Hematopoietic multipotent progenitor cell treated with erythropoietin and hydrocortisone succinate and interleukin-3 and kit ligand, for 17 days (in vitro differentiated cells): ENCODE measurements at places on chromosomes 1 and 21.

DNA sequence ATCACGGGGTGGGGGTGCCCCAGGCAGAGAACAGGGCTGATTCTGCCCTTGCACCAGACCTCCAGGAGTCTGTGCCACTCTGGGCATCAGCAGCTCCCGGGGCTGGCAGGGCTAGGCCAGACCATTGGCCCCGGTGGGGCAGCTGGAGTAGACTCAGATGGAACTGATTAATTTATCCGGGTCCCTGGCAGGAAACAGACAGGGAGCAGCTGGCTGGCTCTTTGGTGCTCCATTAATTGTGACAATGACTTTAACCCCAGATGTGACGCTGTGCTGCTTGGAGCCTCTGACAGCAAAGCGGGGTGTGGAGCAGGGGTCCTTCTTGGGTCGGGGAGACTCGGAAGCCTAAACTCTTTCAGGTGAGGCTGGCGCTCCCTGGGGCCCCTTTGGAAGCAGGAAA lies 9.5 kb downstream of the EPHA8 start:
- DNase-seq = no peak

DNA sequence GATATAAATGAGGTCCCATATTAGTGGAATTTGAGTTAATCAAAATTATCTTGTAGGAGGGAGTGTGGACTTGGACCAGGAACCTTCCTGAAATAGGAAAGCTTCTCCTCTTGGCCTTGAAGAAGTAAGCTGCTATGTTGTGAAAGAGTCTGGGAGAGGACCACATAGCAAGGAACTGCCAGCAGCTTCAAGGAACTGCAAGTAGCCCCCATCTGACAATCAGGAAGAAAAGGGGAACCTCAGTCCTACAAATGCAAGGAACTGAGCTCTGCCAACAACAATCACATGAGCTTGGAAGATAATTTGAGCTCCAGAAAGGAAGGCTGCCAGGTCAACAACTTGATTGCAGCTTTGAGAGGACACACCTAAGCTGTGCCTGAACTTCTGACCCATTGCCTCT lies 8.2 kb upstream of the PRMT6 start:
- no peak for DNase-seq

DNA sequence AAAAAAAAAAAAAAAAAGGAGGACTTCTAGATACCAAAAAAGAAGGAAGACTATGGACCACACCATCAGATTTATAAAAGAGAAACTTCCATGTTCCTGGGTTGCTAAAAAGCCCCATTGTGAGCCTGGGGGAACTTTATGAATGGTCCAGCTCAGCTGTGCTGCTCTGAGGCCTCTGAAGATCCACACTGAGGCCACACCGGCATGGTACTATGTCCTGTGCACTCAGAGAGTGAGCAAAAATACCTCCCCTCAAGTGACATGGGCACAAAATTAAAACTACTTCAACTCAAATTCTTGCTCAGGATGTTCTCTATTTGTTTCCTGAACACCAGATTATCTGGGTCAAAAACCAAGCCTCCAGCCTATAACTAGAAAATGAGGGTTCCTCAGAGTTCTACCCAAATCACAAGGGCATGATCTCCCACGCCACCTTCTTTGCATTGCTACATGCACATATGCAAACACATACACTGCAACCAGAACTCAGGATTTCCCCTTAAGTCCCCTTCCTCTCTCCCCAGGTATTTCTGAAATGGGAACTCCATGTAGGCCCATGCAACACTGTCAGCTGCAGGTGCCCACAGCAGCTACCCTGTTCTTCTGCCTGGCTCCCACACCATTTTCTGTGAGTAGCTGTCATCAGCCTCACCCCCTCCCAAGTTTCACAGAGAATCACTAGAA lies 94.4 kb downstream of the SH3GLB1 start:
- DNase-seq = no peak

DNA sequence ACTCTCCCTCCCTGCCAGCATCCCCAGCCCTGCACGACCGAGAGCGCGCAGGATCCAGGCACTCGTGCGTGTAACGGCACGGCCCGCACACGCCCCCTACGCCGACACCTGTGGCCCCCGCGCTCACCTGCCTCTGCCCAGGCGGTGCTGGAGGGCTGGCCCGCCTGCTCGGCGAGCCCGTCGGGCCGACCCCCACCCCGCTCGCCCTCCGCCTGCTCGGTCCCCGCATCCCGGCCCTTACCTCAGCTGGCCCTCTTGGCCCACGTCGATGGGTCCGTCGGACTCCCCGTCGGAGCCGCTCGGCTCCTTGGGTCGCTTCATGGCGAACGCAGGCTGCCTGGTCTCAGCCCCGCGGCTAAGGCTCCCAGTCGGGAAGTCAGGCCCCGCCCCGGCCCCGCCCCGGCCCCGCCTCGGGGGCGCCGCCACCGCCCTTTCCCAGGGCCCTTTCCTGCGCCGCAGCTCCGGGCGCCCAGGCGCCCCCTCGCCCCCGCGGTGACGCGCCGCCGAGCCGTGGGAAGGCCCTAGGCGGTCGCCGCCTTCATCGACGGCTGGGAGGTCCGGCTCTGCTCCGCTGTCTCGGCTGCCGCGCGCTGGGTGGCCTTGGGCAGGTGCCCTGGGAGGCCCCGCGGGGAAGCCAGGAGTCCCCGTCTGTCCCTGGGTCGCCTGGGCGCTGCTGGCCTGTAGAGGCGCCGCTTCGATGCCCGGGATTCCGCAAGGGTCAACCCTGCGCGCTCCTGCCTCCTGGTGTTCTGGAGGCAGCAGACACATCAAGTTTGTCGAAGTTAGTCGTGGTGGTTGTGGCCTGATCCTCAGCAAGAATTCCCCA lies at the start of gene HEYL:
TSS of gene HEYL (minus strand) at position 339 of the 826 bp plus-strand sequence. CDS start at position 321, 18 bp downstream.
- DNase-seq = no peak

GRCh38 chr21:23822760-23823159 lies 1784.5 kb downstream of the MRPL39 start:
- DNase-seq = no peak

DNA sequence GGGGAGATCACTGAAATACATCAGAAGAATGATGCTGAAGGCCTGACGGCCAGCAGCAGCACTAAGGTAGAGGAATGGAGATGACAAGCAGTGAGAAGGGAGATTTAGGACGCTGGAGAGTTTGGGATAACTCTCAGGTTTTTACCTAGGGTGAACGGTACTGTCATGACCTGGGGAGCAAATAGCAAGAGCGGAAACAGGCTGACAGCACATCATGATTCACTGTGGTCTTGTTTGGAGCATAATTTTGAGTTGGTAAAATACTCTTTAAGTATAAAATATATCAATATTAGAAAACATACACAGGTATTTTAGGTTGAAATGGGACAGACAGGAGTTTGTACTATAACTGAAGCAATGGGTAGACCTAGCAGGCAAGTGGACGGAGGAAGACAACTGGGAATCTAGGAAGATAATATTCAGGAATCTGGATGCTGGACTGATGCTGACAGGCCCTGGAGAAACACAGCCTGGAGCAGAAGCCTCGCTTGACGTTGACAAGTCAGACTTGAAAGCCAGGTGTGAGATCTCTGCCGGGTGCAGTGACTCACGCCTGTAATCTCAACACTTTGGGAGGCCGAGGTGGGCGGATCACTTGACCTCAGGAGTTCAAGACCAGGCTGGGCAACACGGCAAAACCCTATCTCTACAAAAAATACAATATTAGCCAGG lies 33.3 kb downstream of the ALG14 start:
- no peak for DNase-seq
